Fibroblast of skin of right biceps (primary cell): ENCODE measurements at places on chromosomes 6 and 20.

GRCh38 chr6:159804504-159804903, 4.4 kb downstream of the PNLDC1 start:
- DNase-seq, result no peak

GRCh38 chr20:9149087-9149486, 80.2 kb downstream of the PLCB4 start:
- no peak for DNase-seq

GRCh38 chr20:60974441-60974945, 277.6 kb upstream of the CDH4 start:
- DNase-seq, result no peak

GRCh38 chr6:110653381-110653780, 161.9 kb downstream of the CDK19 start:
- DNase-seq, result no peak

DNA sequence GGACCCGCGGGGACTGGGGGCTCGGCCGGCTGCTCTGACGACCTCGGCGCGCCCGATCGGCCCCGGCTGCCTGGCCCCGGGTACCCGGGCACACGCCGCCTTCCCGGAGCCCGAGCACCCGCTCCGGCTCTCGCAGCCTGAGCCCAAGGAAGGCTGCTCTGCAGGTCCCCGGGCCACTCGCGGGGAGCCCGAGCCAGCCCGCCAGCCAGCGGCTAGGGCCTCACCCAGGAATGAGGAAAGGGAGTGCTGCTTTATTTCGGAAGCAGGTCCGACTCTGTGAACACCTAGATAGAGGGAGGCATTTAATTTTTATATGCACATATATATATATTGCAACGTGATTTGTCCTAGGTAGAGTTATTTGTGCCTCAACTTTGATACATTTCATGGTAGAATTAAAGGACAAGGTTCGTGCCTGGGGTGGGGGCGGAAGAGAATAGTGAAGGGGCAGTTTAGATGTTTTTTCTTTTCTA, 15.5 kb downstream of the FOXA2 start:
- no peak for DNase-seq

- DNase-seq, result peak; percentile 15
Measured at GRCh38 chr20:1122388-1123315, 4.2 kb downstream of the PSMF1 start.

GRCh38 chr20:63119963-63120807, 95.7 kb downstream of the YTHDF1 start:
- no peak for DNase-seq

DNA sequence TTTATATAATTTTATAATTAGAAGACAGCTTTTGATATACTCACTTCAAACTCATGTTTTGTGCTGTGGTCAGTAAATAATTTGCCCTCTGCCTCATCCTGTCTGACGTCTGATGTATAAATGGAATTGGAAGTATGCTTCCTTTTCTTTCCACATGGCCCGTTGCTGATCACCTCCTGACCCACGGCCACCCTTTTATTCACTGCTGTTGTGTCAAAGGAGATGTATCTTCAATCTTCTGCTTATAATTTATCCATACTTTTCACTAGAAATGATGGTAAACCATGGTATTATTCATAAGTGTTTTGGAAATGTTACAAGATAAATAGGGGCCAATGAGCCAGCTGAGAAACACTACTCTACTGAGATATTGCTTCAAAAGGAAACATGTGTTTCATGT, 841.8 kb downstream of the PHF3 start:
- peak; percentile 2 for DNase-seq

- DNase-seq, result no peak
Measured at GRCh38 chr6:125815080-125815910, 24.5 kb downstream of the NCOA7 start.

- no peak for DNase-seq
Measured at GRCh38 chr6:95578106-95578410, 723 bp downstream of the MANEA start.

GRCh38 chr6:122184401-122184827, 215.0 kb upstream of the HSF2 start:
- DNase-seq, result peak; percentile 23

GRCh38 chr6:42217157-42217518, 523 bp downstream of the MRPS10 start:
- DNase-seq, result no peak

DNA sequence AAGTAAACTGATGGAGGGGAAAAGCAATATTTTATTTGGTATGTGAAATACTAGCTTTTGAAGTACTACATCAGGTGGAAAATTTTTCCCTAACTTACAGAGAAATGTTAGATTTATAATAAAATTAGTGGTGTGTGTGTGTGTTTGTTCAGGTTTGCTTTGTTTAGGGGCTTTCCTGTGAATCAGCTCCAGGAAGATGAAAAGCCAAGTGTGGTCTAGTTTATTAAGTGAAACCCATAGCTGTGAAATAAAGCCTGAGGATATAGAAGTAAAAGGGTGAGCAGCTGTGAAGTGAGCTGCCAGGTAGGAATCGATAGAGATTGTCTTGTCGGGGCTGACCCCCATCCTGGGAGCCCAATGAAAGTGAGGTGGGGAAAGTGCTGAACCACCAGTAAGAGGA, 347.6 kb upstream of the IMPG1 start:
- DNase-seq, result no peak

DNA sequence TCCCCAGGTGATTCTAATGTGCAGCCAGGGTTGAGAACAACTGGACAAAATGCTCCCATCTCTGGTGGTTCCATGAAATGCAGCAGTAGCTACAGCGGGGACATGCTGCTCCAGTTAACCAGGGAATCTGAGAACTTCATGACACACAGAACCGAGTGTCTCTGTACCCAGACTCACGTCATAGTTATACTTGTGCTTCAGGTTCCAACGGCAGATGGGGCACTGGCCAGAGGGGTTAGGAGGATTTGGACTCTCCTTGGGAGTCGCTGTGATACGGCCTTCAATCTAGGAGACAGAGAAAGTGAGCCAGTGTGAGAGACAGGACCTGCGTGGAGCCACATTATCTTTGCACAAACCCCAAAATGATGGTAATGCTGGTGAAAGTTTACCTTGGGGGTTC, 9.2 kb downstream of the MRPS18A start:
- DNase-seq, result no peak

GRCh38 chr6:108291091-108291490, 3.8 kb upstream of the AFG1L start:
- no peak for DNase-seq

DNA sequence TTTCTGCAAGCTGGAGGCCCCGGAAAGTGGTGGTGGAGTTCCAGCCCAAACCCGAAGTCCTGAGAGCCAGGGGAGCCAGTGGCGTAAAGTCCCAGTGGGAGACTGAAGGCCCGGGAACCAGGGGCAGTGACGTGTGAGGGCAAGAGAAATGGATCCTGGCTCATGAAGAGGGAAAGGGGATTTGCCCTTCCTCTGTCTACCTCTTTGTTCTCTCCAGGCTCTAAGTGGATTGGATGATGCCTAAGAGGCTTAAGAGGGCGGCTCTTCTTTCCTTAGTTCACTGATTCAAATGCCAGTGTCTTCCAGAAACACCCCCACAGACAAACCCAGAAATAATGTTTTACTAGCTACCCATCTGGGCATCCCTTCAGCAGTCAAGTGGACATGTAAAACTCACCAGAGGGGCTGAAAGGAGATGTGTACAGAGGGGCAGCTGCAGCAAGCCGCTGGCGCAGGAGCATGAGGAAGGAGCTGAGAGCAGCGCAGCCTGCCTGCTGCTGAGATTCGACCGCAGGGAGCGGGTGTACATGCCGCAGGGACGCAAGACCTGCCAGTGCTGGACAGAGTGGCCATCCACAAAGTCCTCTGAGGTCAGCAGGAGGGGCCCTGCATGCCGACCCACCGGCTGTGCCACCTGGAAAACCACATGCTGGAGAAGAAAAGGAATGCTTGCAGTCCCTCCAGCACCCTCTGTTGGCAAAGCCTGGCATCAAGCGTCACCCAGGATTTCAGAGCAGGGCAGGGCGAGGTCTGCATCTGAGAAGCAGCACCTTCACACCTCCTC, 29.5 kb downstream of the CDYL start:
- peak; percentile 42 for DNase-seq

DNA sequence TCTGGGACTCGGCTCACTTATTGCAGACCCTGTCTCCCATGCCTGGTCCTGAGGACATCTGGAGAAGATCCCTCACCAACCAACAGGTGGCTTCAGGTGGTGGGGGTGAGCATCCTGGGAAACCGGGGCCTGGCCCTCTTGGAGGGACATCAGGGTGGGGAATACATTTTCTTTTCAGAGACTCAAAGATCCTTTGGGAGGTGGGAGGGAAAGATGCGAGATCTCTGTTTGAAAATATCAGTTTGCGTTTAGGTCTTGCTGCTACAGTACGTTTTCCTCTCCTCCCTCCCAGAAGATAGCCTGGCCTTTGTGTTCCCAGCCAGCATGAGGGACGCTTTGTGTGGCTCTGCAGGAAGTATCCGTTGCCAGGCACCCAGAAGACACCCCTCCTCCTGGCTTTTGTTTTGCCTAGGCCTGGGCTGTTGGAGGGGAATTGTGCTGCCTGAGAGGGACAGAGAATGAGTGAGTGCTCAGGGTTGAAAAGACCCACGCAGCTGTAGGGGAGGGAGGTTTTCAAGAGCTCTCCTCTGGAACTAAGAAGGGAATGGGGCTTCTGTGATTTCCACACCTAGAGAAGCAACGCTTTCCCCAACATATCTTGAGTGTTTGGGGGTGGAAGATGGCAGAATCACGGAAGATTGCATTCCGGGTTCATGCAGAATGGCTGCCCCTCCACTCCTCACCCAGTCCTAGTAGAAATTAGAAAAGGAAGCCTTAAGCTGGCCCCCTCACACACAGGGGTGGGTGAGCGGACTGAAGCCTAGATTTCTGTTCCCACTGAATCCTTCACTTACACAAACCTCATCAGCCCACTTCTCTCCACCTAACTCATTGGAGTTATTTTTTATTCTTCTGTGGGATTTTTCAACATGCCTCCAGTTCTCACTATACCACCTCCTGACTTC, 22.0 kb upstream of the SLC2A12 start:
- DNase-seq, result no peak

GRCh38 chr6:33654831-33655554, 33.9 kb downstream of the ITPR3 start:
- DNase-seq, result peak; percentile 28

DNA sequence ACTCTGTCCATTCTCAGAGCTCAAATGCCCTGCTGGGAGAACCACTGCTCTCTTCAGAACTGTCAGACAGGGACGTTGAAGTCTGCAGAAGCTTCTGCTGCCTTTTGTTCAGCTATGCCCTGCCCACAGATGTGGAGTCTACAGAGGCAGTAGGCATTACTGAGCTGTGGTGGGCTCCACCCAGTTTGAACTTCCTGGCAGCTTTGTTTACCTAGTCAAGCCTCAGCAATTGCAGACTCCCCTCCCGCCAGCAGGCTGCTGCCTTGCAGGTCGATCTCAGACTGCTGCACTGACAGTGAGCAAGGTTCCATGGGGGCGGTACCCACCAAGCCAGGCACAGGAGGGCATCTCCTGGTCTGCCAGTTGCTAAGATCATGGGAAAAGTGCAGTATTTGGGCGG, 21.8 kb upstream of the UFL1 start:
- DNase-seq, result no peak

GRCh38 chr6:80302716-80303115, 196.2 kb downstream of the BCKDHB start:
- no peak for DNase-seq

GRCh38 chr6:137084865-137085617, 40.3 kb upstream of the IL20RA start:
- no peak for DNase-seq

- DNase-seq, result no peak
Measured at GRCh38 chr20:62305149-62305764, 2.5 kb downstream of the ADRM1 start.

- DNase-seq, result no peak
Measured at GRCh38 chr6:9248133-9248532, 812.8 kb upstream of the SLC35B3 start.

GRCh38 chr6:36598739-36599318, 4.7 kb downstream of the SRSF3 start:
- no peak for DNase-seq

- DNase-seq, result peak; percentile 92
Measured at GRCh38 chr20:31497838-31498540, 16.3 kb upstream of the HM13 start.

- no peak for DNase-seq
Measured at GRCh38 chr20:23477223-23477622, 13.7 kb upstream of the CST8 start.

GRCh38 chr6:89268776-89269175, 46.3 kb downstream of the GABRR2 start:
- DNase-seq, result no peak

GRCh38 chr6:119495230-119495683, 145.7 kb upstream of the MAN1A1 start:
- DNase-seq, result no peak

- DNase-seq, result no peak
Measured at GRCh38 chr20:6559791-6560190, 207.7 kb upstream of the BMP2 start.

DNA sequence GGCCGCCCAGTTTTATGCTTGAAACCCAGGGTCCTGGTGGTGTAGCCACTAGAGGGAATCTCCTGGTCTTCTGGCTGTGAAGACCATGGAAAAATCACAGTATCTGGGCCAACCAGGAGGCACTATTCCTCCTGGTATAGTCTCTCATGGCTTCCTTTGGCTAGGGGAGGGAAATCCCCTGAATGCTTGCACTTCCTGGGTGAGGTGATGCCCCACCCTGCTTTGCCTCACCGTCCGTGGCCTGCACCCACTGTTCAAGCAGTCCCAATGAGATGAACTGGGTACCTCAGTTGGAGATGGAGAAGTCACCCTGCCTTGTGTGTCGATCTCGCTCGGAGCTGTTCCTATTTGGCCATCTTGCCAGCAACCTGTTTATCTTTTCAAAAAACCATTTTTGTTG, 10.1 kb upstream of the ZNF337 start:
- DNase-seq, result no peak

DNA sequence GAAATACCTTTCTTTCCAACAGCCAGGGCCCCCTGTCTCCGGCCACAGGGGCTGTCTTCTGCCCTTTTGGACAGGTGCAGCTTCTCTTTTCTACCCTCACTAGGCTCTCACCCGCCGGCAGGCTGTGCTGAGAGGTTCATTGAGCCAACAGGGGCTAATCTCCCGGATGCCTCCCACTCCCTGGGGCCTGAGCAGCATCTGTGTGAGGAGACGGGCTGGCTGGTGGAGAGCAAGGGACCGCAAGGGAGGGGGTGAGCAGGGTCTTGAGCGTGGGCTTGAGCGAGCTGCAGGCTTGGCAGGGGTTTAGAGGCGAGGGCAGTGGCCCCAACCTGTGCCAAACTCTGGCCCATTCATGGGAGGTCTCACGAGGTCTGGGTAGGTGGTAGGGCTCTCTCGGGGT, 56.5 kb upstream of the CST7 start:
- DNase-seq, result no peak

DNA sequence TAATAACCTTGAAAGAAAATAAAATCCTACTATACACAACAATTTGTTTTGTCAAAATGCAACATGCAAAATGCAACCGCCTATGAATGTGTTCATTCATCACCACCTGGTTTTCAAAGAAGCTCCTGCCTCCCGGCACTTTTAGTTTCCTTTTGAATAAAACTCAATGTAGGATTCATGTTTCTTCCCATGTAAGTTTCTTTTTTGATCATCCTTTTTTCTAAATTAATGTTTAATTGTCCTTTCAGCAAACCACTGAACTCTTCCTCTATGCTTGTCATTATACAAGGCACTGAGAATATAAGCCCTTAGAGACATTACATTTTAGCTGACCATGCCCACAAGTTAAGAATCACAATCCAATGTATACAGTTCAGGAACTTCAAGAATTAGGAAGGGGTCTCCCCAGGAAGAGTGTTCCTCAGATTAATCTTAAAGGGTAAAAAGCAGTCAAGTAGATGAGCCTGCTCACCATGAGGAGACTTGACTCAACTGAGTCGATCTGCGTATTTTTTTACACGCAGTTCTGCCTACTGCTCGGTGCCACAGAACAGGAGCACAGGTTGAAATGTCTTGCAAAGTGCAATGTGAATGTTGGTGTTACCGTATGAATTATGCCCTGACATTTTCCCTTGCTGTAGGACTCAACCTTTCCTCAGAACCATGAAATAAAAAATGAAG, 7.2 kb upstream of the THEMIS start:
- no peak for DNase-seq
